ENCODE measurements at places on chromosomes 3 and 15.

DNA sequence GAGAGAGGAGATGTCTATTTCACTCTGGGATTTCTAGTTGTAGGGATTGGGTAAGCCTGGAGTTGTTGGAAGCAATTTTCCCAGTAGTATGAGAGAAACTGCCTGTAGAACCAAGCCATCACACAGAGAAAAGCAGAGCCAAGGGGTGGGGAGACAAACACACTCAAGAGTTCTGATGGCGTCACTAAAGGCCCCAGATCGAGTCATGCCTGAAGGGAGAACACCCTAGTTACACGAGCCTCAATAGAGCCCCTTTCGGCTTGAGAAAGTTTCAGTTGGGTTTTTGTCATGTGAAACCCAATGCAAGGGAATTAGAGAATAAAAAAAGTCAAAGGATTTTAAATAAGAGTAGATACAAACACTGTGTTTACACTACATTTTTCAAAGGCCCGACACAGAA lies 66.1 kb upstream of the PFN2 start:
- no peak for DNase-seq

DNA sequence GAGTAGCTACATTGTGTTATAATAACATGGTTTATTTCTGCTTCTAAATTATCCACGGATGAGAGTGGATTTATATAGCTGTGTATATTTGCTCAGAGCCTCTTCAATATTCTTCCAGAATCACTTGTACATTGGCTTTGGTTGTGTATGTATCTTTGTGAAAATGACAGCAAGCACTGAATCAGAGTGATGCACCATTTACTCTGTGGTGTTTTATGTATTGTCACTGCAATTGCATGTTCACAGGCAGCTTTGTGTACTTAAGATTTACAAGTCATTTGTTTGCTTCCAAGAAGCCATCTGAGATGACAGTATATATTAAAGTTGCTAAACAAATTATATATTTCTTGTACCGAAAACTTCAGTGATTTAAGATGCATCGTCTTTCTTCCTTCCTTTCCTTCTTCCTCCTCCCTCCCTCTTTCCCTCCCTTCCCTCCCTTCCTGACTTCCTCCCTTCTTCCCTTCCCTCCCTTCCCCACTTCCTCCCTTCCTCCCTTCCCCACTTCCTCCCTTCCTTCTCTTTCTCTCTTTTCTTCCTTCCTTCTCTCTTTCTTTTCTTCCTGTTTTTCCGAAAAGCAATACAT lies 362.3 kb upstream of the GOLIM4 start:
- no peak for DNase-seq

GRCh38 chr3:143261848-143262247 lies 142.3 kb downstream of the CHST2 start:
- DNase-seq, result no peak

- no peak for DNase-seq
These were observed 1057.2 kb downstream of the NAALADL2 start for GRCh38 chr3:175916191-175916934.

- no peak for DNase-seq
These were observed 243.7 kb downstream of the TLE3 start for GRCh38 chr15:69854001-69854400.

- no peak for DNase-seq
These were observed 68.1 kb downstream of the EOMES start for GRCh38 chr3:27653803-27654558.

DNA sequence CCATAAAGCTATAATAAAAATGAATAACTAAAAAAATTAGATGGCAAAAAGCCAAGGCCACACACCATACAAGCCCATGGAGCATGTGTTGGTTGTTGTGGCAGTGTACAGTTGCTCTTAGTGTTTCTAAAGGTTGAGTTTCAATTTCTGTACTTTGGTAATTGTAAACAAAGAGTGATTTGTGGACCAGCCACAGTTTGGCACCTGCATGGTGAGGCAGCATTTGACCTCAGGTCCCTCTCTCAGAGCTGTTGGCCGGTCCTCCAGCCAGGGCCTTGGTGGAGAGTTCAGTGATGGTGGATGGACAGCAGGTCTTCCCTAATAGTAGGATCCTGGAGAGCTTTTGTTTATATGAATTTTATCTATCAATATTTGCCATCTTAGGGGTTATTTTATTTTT lies 5.6 kb downstream of the ACAD9 start:
- no peak for DNase-seq

GRCh38 chr15:65196637-65197336 lies 11.6 kb upstream of the CLPX start:
- no peak for DNase-seq

- DNase-seq, result no peak
These were observed 255.6 kb downstream of the ZNF621 start for GRCh38 chr3:40780291-40780924.

DNA sequence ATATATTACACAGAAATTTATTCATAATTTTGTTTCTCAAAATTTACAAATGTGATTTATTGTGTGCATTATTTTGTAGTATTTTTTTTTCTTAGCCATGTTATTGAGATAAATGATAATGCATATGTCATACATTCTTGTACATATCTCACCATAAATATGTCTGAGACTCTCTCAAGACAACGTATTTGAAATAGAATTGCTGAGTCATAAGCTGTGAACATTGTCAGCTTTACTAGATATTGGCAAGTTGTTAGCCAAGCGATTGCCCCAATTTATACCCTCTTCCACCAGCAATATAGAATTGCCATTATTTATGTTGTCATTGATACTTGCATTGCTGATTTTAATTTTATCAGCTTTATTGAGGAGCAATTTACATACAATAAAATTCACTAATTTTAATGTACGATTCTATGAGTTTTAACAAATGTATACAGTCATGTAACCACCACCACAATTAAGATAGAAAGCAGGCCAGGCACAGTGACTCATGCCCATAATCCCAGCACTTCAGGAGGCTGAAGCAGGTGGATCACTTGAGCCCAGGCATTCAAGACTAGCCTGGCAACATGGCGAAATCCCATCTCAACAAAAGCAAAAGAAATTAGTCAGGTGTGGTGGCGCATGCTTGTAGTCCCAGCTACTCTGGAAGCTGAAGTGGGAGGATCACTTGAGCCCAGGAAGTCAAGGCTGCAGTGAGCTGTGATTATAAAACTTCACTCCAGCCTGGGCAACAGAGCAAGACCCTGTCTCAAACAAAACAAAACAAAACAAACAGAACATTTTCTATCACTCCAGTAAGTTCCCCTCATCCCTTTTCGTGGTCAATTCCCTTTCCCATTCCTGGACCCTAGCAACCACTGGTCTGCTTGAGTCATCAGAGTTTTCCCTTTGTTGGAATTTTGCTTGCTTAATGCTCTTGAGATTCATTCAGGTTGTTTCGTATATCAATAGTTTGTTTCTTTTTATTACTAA lies 373.1 kb downstream of the MFSD1 start:
- DNase-seq, result no peak
